ENCODE measurements at places on chromosomes 1 and 21.

DNA sequence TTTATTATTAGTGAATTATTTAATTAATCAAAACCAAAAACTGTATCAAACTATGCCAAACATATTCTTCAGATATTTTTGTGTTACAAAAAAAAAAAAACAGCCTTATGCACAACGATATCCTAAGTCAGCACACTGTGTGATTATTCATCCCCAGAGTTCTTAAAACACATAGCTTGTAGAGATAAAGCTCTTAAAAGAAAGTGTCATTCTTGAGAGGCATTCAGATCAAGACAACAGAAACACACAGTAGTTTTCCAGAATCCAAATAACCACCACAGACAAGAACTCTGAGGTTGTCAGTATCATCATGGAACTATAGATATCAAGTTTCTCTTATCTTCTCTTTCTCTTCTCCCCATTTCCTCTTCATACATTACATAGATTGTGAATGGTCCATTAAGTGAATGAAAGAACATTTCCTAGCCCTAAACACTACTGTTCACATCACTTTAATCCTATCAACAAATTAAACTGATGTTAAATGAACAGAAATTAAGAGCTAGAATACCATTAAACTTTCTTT is 13.5 kb downstream of the ZZZ3 start:
- DNase-seq = no peak

- DNase-seq = no peak
These were observed 842.9 kb upstream of the ADGRL4 start for GRCh38 chr1:79849388-79849787.

DNA sequence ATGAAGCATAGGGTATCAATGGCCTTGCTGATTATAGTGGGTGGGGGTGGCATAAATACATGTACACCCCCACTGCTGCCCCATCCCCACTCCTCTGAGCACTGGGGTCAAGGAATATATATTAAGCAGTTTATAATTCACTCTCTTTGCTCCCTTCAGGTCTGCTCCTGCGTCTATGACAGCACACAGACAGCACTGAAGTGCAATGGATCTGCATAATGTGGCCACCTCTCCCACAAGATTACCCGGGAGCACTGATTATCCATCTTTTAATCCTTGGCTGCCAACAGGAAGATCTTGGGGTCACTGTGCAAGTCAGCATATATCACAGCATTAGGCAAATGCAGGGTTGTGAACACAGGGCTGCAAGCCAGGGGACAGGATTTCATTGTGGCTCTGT is 19.3 kb downstream of the RXRG start:
- DNase-seq = no peak

GRCh38 chr21:36023092-36023480 is 37.2 kb downstream of the SETD4 start:
- DNase-seq = no peak

- no peak for DNase-seq
These were observed 30.6 kb downstream of the DNTTIP2 start for GRCh38 chr1:93848350-93848883.

DNA sequence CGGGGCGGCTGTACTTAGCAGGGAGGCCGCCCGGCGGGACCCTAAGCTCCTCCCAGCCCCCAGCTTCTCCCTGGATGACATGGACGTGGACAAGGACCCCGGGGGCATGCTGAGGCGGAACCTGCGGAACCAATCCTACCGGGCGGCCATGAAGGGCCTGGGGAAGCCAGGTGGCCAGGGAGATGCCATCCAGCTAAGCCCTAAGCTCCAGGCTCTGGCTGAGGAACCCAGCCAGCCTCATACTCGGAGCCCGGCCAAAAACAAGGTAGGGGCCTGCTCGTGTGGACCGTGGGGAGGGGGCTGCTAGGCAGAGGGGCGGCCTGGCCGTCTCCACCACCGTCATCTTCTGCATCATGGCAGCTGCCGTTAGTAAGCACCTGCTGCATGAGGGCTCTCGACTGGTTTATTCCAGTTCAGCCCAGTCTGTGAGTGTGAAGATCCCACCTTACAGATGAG is 9.0 kb downstream of the ARHGEF16 start:
- no peak for DNase-seq

DNA sequence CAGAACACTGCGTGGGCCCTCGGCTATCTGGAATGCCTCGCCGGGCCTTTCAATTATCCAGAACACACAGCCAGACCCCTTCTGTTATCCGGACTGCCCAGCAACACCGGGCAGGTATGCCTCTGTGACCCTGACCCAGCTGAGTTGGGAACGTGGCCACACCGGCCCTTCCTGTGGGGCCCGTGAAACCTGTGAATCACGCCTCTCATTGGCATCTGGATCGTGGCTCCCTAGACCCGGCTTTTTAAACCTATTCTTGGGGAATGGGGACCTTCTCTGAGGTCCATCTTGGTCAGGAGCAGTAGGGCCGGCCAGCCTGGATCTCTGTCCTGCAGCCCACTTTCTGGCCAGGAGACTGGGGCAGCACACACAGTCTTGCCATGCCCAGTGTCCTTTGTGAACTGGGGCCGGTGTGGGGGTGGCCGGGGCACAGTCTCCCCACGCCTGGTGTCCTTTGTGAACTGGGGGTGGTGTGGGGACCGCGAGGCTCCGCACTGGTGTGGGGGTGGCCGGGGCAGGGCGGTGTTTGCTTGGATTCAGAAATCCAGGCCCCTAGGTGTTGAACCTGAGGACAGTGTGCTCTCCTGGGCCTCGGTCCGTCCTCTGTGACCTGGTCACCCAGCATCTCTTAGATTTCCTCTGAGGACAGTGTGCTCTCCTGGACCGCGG is 11.1 kb downstream of the COL18A1 start:
- DNase-seq = no peak

- no peak for DNase-seq
These were observed 11.6 kb upstream of the S100A7A start for GRCh38 chr1:153404768-153405167.

GRCh38 chr1:152646656-152647055 is 16.5 kb upstream of the LCE2D start:
- DNase-seq = no peak

GRCh38 chr1:107946794-107947193 is 18.2 kb downstream of the VAV3 start:
- DNase-seq = no peak

All from SK-N-MC (cell line).